ENCODE measurements at places on chromosomes 3 and 15.

DNA sequence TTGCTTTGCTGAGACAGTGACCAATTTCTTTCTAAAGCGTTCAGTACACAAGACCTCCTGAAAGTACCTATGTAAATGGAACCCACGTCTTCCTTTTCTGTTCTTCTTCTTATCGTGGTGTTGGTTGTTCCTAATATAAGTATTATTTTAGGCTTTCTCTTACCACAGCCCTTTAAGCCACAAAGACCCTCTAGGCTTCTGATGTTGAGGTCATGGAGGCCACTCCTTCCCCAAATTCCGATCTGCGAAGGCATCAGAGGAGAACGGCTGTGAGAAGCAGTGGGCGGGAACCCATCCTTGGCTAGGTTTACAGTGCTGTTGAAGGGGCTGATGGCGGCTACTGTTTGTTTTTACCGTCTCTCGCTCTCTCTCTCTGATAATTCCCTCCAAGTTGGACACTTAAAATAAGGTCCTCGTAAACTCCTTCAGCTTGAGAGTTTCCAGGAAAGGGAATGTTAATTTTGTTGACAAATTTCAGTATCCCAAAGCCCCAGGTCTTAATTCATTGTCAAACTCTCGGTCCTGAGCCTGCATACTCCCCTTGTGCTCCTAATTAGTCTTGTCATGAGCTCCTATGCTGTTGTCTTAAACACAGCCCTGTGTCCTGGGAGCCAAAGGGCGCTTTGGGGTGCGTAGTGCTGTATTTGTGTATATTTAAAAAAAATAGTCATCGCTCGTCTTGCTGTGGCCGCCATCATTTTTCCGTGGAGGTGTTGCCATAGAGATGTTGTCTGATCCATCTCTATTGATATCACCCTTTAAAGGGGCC, 178.8 kb downstream of the OPA1 start:
- no peak for DNase-seq

- DNase-seq, result no peak
Observed at GRCh38 chr3:65128346-65128745, 440.5 kb upstream of the ADAMTS9 start.

DNA sequence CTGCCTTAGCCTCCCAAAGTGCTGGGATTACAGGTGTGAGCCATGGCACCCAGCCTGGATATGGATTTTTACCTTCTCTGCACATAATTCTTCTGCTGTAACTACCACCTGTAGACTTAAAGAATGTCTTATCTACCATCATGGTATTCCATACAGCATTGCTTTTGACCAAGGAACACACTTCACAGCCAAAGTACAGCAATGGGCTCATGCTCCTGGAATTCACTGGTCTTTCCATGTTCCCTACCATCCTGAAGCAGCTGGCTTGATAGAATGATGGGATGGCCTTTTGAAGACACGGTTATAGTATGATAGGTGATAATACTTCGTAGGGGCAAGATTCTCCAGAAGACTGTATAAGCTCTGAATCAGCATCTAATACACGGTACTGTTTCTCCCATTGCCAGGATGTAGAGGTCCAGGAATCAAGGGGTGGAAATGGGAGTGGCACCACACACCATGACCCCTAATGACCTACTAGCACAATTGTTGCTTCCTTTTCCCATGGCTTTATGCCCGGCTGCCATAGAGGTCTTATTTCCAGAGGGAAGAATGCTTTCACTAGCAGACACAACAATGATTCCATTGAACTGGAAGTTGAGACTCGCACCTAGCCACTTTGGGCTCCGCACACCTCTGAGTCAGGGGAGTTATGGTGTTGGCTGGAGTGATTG, 60.9 kb upstream of the CDV3 start:
- DNase-seq, result no peak

DNA sequence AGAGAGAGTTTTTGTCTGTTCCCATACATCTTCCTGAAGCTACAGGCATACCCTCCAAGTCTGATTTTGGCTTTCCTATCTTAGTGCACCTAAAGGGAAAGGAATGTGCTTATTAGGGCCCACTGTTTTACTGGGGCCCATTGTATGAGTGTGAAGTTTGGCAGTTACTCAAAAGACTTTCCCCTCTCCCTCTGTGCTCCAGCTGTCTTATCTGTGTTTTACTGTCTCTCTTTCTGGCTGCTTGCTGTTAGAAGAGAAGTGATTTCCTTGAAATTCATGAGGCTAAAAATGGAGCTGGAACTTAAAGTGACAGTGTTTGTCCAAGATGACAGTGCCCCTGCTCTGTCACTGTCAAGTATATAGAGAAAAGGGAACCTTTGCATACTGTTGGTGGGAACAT, 436.2 kb downstream of the OCA2 start:
- no peak for DNase-seq

DNA sequence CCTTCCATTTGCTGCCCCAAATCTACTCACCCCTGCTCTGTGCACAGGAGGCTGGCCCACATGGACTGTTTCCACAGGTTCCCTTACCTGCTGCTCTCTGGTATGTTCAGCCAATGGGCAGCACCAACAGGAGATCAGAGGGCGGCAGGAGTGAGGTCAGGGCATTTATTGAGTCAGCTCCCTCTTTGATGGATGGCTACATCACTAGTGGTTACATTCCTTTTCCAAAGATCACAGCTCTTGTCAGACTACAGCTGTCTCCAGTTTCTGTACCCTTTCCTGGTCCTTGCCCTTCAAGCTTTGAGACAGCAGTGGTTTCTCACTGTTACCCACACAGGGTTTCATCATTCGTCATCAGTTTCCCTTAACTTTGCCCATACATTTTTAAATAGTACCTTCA, 325.1 kb downstream of the SUCLG2 start:
- no peak for DNase-seq

GRCh38 chr15:93420477-93420876, 331.5 kb upstream of the RGMA start:
- DNase-seq, result no peak

GRCh38 chr15:74131628-74132413, 1.4 kb downstream of the ISLR2 start:
- no peak for DNase-seq

DNA sequence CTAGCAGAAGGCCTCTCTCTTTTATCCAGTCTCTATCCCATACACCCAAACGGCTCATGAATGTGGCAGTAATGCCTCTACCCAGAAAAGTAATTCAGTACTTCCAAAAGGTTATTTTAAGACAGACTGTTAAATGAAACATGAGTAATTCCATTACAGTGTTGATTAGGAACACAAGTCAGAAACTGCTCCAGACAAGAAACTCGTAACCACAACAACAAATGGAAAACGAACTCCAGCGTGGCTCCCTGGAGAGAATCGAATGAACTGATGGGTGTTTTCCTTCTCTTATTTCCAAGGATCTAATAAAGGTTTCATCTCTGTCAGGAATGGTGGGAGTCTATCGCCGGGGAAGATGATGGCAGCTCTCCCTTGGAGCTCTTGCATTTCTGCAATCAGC, 228.4 kb downstream of the MAGI1 start:
- DNase-seq, result no peak

DNA sequence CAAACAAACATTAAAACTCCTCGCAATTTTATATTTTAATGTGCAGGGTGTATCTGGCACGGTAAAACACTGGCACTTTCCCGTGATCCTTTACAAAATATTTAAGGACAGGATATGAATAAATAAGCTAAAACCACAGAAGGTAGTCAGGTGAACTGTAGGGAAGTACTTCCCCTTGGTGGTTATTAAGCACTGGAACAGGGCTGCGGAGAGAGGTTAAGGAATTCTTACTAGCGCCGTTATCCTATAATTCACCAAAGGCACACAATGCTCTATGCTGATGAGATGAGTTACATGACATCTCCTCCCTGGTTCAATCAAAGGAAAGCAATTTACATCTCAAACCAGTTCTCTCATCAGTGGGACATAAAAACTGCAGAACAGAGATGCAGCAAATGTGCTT, 289.8 kb downstream of the ZBTB20 start:
- no peak for DNase-seq

DNA sequence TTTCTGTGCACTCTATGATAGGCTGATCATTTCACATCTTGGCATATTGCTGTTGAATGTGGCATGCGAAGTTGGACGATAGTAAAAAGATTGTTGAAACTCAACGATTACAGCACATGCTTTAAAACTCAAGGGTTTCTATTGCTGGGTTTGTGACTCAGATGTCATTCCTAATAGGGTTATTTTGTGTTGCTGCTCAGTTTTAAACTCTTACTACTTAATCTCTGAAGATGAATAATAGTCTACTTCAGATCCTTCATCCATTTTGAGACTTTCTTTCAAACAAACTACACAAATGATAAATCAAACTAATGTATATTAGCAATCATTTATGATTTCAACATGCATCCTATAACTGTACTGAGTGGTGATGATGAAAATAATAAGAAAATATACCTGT, 71.3 kb upstream of the MBNL1 start:
- no peak for DNase-seq

DNA sequence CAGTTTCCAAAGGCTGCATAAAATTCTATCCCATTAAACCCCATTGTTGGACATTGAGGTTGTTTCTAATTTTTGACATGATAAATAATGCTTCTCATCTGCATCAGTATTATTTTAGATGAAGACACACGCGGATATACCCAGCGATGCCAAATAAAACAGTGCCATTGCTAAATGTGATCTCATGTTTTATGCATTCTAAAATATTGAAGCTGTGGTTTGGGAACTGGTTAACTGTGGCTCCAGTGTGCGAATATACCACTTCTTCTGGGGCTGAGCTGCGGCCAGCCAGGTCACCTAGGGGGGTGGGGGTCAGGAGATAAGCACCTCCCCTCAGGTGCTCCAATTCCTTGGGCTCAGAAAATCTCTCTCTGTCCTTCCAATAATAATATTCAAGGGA, 230.0 kb downstream of the ADAMTS9 start:
- no peak for DNase-seq

DNA sequence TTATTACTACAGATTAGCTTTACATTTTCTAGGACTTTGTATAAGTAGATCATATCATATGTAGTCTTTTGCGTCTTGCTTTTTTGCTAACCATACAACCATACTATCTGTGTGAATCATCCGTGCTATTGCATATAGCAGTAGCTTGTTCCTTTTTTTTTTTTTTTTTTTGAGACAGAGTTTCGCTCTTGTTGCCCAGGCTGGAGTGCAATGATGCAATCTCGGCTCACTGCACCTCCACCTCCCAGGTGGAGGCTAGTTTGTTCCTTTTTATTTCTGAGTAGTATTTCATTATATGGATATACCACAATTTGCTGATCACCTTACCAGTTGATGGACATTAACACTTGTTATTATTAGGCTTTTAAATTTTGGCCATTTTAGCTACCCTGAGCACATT, 54.5 kb upstream of the TBL1XR1 start:
- DNase-seq, result no peak

DNA sequence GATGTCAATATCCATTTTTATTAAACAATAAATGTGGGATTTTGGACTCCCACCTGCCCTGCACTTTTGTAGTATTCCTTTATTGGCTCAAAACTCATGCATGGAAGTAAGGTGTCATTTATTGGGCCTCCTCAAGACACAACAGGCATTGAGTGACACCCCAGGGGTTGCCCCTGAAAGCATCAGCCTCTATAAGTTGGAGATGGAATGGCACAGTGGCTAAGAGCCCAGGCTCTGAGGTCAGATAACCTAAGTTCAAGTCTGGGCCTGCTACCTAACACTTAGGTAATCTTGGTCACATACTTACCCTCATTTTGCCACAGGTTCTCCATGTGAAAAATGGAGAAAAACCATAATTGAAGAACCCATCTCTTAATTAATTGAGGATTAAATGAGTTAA, 4.6 kb downstream of the CAPN3 start:
- DNase-seq, result no peak

DNA sequence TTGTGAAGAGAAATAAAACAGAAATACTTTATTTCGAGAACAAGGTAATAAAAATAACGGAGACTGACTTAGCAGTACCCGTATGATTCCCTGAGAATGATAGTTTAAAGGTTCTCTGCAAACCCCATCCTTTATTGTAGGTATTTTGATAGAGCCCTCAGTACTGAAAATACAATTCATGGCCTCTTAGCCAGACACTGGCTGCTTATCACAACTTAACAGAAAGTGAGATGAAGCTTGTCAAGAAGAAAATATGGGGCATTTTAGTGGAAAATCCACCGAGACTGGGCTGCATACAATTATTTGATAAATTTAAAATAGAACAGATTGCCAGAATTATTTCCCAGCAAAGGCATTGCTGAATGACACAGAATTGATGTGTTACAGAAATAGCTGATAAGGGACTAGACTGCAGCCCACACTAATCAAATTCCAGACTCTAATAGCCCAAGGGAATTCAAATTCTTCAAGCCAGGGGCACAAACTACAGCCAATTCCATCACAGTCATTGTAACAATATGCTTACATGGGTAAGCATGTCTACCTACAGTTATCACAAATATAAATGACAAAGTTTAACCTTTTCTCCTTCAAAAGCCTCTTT, 521.9 kb downstream of the PLOD2 start:
- no peak for DNase-seq

DNA sequence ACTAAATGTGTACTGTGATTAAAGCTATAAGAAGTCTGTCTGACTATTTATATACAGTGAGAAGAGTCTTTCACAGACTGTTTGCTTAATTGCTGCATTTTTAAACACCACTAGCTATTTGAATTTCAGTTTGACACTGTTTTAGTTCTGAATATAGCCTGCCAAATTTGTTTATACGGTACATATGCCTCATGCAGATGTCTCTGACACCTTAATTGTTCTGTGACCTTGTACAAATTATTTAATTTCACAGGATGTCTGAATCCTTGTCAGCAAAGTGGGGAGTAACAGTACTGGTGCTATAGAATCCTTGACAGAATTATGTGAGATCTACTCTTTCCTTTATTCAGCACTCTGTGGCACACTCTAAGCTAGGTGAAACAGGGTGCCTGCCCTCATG, 125.5 kb downstream of the MBNL1 start:
- DNase-seq, result no peak

GRCh38 chr15:82571722-82572222, 31.5 kb upstream of the RPS17 start:
- DNase-seq, result no peak

GRCh38 chr3:11021611-11022011, 29.1 kb downstream of the SLC6A1 start:
- DNase-seq, result no peak

- no peak for DNase-seq
Observed at GRCh38 chr3:97831140-97831539, 9.3 kb downstream of the CRYBG3 start.

DNA sequence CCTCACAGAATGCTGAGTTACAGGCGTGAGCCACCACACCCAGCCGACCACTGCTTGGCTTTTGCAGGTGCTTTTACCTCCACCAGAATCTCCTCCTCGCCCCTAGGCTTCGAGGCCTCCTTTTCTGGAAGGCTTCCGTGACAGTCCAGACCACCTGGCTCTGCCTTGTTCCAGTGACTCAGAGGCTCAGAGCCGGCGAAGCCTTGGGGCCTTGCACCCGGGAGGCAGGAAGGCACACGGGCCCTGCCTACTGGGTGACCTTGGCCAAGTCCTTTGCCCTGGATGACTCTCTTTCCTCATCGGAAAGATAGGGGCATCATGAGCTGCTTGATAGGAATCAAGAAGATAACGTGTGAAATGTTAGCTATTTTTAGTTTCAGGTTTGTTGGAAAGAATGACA, 31.3 kb upstream of the FURIN start:
- DNase-seq, result no peak

All from fibroblast of skin of left biceps (primary cell).